ENCODE measurements at places on chromosomes 2 and 18. TPM values are rescaled to one million over a fixed set of nuclear protein-coding genes. Genes with fewer than 3 reads are reported as not detected.

GPAT2 gene
- 5.0 TPM for polyA plus RNA-seq

NETO1 gene
- not detected for polyA plus RNA-seq

AKAIN1 gene
- 6.8 TPM for polyA plus RNA-seq

SKA1 gene
- 0.15 TPM for polyA plus RNA-seq

SLC30A3 gene
- not detected for polyA plus RNA-seq

ACMSD gene
- 3.4 TPM for polyA plus RNA-seq

TCF23 gene
- polyA plus RNA-seq: not detected

EVA1A gene
- polyA plus RNA-seq: 26.2 TPM

IL36RN gene
- polyA plus RNA-seq: not detected

MDH1B gene
- polyA plus RNA-seq: 2.7 TPM

BCL11A gene
- polyA plus RNA-seq: 8.1 TPM

RGPD4 gene
- not detected for polyA plus RNA-seq

CHCHD5 gene
- 29.8 TPM for polyA plus RNA-seq

SPP2 gene
- not detected for polyA plus RNA-seq

WDR43 gene
- polyA plus RNA-seq: 4.5 TPM

IL36B gene
- polyA plus RNA-seq: not detected

ATP6V1C2 gene
- polyA plus RNA-seq: 2.0 TPM

COBLL1 gene
- 18.0 TPM for polyA plus RNA-seq

PPM1G gene
- 31.8 TPM for polyA plus RNA-seq

SLC5A7 gene
- not detected for polyA plus RNA-seq

XIRP2 gene
- 0.08 TPM for polyA plus RNA-seq

REG1B gene
- 20,052 TPM for polyA plus RNA-seq

CYS1 gene
- 51.3 TPM for polyA plus RNA-seq

ETAA1 gene
- polyA plus RNA-seq: 7.8 TPM

PPP1CB gene
- 33.2 TPM for polyA plus RNA-seq

PTPRN gene
- polyA plus RNA-seq: 58.3 TPM

KCNG3 gene
- 0.42 TPM for polyA plus RNA-seq

NDUFS1 gene
- polyA plus RNA-seq: 7.3 TPM

POTEI gene
- 0.26 TPM for polyA plus RNA-seq

TLX2 gene
- 0.12 TPM for polyA plus RNA-seq

ODC1 gene
- 9.3 TPM for polyA plus RNA-seq

NPC1 gene
- 10.6 TPM for polyA plus RNA-seq

ACAA2 gene
- 20.3 TPM for polyA plus RNA-seq

L3MBTL4 gene
- polyA plus RNA-seq: 2.7 TPM

SP140 gene
- polyA plus RNA-seq: 0.65 TPM

ZNF385B gene
- polyA plus RNA-seq: 0.49 TPM

C2orf49 gene
- 4.2 TPM for polyA plus RNA-seq

TNFRSF11A gene
- polyA plus RNA-seq: 3.2 TPM

SATB2 gene
- polyA plus RNA-seq: 0.80 TPM

CFC1 gene
- polyA plus RNA-seq: 207 TPM

LAMA1 gene
- 0.49 TPM for polyA plus RNA-seq

TXNL4A gene
- polyA plus RNA-seq: 50.9 TPM

DLGAP1 gene
- polyA plus RNA-seq: not detected

AMER3 gene
- 0.99 TPM for polyA plus RNA-seq

DES gene
- polyA plus RNA-seq: 101 TPM

CRYBA2 gene
- polyA plus RNA-seq: 314 TPM

COPS9 gene
- 199 TPM for polyA plus RNA-seq

ZRANB3 gene
- polyA plus RNA-seq: 0.91 TPM

ALK gene
- 0.05 TPM for polyA plus RNA-seq

C2orf76 gene
- 12.0 TPM for polyA plus RNA-seq

WNT10A gene
- polyA plus RNA-seq: 0.05 TPM

ZNF521 gene
- 0.63 TPM for polyA plus RNA-seq

SCN2A gene
- polyA plus RNA-seq: 0.19 TPM

NCKAP5 gene
- 0.23 TPM for polyA plus RNA-seq

MC2R gene
- not detected for polyA plus RNA-seq
